ENCODE measurements at places on chromosomes 7 and 10.

DNA sequence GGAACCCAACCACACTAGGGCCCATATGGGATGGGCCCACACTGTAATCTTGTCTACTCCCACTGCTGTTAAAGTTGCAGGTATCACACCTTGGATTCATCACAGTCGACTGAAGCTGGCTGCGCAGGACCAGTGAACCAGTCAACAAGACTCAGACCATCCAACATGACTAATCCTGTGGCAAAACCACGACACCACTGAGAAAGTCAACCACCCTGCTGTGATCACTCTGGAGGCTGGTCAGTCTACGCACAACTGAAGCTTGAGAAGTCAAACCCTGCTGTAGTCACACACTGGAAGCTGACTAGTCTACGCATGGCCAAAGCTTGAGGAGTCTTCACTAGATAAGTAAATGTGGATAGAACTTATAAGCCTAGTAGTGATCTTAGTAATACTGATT lies 9.6 kb upstream of the CYREN start:
- no peak for DNase-seq

DNA sequence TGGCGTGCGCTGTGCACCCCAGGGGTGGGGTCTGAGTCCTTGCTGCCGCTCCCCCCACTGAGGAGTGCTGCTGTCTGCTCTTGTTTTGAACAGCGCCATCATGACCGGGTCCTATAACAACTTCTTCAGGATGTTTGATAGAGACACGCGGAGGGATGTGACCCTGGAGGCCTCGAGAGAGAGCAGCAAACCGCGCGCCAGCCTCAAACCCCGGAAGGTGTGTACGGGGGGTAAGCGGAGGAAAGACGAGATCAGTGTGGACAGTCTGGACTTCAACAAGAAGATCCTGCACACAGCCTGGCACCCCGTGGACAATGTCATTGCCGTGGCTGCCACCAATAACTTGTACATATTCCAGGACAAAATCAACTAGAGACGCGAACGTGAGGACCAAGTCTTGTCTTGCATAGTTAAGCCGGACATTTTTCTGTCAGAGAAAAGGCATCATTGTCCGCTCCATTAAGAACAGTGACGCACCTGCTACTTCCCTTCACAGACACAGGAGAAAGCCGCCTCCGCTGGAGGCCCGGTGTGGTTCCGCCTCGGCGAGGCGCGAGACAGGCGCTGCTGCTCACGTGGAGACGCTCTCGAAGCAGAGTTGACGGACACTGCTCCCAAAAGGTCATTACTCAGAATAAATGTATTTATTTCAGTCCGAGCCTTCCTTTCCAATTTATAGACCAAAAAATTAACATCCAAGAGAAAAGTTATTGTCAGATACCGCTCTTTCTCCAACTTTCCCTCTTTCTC lies 26.0 kb downstream of the BNIP3 start:
- no peak for DNase-seq

GRCh38 chr10:104297697-104298660 lies 29.0 kb downstream of the GSTO2 start:
- DNase-seq, result no peak

DNA sequence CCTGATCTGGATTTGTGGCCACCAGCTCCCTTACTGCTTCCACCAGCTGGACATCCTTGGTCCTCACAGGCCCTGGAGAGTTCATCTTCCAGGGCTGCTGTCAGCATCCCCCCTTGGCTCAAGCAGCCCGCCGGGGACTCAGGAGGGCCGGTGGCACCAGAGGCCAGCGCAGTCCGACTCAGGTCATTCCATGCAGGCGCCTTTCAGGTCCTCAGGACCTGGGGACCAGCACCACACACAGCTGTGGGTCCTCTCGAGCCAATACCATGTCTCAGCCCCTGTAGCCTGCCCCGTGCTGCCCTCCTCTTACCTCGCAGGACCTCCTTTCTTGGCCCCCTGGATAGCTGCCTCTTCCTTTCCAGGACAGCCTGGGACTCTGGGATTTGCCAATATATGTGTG lies 145.5 kb downstream of the BMS1 start:
- no peak for DNase-seq

- no peak for DNase-seq
Measured at GRCh38 chr10:3208481-3209406, 36.2 kb upstream of the PITRM1 start.

- no peak for DNase-seq
Measured at GRCh38 chr10:61754587-61755550, 92.1 kb downstream of the CABCOCO1 start.

GRCh38 chr7:23672033-23672432 lies 8.0 kb upstream of the FAM221A start:
- no peak for DNase-seq

DNA sequence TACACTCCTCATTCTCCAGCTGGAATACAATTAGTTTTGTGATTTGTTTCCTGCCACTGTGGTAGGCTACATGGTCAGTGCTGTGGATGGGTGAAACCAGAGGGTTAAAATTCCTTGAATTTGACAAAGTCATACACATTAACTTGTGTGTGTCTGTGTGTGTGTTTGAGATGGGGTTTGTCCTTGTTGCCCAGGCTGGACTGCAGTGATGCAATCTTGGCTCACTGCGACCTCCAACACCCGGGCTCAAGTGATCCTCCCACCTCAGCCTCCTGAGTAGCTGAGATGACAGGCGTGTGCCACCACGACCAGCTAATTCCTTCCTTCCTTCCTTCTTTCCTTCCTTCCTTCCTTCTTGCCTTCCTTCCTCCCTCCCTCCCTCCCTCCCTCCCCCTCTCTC lies 24.8 kb upstream of the GIMAP8 start:
- no peak for DNase-seq

DNA sequence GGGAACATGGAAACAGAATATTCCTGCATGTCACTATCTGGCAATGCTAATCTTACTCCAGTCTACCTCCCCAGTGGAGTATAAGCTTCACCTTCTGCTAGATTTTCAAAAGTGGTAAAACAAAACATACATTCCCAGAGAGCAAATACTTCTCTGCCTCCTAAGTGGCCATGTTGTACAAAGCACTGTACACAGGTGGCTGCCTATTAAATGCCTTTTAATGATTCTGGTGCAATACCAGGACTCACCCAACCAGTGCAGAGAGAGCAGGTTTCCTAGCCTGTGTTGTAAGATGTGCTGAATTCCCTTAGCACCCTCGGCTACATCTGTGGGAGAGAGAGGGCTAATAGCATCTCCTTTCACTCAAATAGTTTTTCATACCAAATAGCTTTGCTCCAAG lies 684.3 kb upstream of the NRP1 start:
- no peak for DNase-seq

- DNase-seq, result no peak
Measured at GRCh38 chr10:131905603-131906268, 4.9 kb downstream of the PPP2R2D start.

GRCh38 chr10:127973791-127974311 lies 66.9 kb downstream of the PTPRE start:
- DNase-seq, result no peak

- no peak for DNase-seq
Measured at GRCh38 chr10:33260403-33261149, 73.9 kb downstream of the NRP1 start.

DNA sequence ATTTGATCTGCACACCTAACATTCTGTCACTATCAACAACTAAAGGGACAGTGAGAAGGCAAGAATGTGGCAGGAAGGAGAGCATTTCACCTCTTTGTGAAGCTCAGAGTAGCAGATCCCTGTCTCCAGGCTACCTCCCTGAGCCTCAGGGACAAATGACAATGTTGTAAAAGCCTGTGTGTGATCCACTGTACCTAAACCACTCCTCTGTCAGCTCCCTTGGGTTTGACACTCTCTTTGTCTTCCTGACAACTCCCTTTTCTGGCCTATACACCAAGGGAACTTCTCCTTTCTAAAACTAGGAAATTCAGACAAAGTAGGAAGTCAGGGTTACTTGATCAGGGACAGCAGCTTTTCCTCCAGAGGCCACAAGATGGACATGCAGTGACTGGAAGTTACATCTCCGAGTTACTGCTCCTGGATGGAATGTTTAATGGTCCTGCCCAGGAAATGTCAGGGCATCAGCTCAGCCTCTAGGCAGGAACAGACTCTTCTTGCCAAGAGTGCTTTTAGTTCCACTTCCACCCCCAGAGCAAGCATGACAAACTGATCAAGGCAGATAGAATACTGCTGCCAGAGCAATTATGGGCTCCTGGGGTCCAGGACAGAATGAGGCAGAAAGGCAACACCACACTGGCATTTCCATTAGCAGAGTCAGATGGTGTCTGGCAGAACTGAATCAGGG lies 1014.5 kb upstream of the LRRTM3 start:
- DNase-seq, result no peak

DNA sequence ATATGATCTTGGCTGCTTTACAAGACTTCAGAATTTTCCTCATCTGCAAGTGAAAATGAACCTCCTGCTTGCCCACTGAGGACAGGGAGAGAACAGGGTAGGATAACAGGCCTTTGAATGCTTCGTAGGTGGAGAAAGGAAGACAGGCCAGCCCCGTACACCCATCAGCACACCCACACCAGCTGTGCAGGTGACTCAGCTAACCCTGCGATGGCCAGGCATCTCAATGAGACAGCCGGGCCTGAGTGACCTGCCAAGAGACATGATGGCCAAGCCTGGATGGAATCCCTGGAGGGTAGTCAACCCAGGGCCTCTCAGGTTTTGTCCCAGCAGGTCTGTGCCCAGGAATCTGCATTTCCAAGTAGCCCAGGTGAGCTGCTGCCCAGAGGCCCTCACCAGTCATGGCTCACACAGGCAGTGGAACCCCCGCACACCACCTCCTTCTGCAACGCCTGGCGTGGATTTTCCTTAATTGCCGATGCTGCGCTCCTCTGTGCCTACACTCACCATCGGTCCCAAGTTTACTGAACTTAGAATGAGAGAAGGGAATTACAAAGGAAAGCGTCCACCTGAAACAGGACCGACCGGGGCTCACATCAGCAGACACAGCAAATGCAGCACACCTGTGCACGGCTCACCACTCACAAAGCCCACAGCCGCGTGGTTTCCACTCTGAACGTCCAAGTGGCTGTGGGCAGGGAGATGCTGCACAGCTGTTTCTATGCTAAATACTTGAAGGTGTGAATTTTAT lies 163.7 kb downstream of the DIP2C start:
- no peak for DNase-seq

- DNase-seq, result no peak
Measured at GRCh38 chr10:7547829-7548228, 118.9 kb downstream of the ITIH5 start.

DNA sequence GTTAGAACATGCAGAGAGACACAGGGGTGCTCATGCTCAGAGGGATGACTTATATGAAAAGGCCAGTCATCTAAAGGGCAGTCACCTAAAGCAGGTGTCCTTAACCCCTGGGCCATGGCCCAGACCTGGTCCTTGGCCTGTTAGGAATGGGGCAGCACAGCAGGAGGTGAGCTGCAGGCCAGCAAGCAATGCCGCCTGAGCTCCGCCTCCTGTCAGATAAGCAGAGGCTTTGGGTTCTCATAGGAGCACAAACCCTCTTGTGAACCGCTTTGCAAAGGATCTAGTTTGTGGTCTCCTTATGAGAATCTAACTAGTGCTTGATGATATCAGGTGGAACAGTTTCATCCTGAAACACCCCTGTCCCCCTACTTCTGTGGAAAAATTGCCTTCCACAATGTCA lies 14.5 kb downstream of the ANKRD7 start:
- DNase-seq, result no peak

GRCh38 chr7:116601426-116601825 lies 70.6 kb upstream of the MET start:
- no peak for DNase-seq

DNA sequence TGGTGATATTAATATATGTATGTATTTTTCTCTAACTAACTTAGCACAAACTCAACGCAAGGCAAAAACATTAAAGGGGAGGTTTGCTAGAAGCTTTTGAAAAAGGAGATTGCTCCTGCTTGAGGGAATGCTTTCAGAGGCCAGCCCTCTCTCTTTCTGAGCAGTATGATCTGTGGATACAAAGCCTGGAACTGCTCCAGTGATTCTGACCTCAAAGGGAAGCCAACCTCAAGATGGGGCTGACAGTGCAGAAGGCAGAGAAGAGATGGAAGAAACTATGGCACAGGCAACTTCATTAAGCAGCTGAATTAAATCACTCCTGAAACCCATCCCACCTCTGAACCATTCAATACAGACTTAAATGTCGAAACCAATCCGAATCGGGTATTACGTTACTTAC lies 102.4 kb downstream of the USP6NL start:
- DNase-seq, result no peak

DNA sequence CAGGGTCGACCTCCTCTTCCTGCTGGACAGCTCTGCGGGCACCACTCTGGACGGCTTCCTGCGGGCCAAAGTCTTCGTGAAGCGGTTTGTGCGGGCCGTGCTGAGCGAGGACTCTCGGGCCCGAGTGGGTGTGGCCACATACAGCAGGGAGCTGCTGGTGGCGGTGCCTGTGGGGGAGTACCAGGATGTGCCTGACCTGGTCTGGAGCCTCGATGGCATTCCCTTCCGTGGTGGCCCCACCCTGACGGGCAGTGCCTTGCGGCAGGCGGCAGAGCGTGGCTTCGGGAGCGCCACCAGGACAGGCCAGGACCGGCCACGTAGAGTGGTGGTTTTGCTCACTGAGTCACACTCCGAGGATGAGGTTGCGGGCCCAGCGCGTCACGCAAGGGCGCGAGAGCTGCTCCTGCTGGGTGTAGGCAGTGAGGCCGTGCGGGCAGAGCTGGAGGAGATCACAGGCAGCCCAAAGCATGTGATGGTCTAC lies 46.9 kb downstream of the VWA2 start:
- DNase-seq, result no peak

GRCh38 chr7:158311791-158312190 lies 275.8 kb downstream of the PTPRN2 start:
- DNase-seq, result no peak

GRCh38 chr10:37479469-37479868 lies 354.1 kb downstream of the ANKRD30A start:
- no peak for DNase-seq

DNA sequence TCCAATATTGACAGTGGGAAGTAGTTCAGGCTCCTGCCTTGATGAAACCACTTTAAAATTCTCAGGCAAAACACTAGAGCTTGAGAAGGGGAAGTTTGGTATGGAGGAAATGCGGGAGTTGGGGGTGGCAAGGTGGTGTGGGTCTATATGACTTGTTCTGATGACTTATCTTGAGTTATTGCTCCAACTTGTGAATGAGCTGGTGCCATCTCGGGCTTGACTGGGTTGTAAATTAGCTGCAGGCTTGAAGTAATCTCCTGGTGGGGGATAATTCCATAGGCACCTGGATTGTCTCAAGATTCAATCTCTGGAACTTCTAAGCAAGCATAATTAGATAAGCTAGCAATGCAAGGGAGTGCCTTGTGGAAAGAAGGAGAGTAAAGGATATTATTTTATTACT lies 29.0 kb downstream of the MRPL32 start:
- DNase-seq, result no peak

- DNase-seq, result no peak
Measured at GRCh38 chr10:132912713-132913558, 29.4 kb downstream of the CFAP46 start.

DNA sequence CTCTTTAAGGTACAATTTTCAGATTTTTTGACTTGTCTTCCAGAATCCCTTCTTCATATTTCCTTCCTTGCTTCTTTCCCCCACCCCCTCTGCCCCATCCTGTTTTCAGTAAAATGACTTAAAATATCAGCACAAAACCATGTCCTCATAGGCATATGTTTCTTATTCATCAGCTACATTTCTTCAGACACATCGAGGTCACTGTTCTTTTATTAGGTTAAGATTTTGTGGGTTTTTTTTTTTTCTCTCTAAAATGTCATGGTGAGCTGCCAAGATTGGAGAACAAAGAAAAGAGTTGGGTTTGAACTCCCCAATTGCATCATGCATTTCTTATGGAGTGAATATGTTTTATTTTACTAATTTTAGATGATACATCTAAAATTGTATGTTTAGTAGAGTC lies 35.8 kb downstream of the LAMB4 start:
- no peak for DNase-seq

GRCh38 chr7:157584420-157584819 lies 247.6 kb downstream of the DNAJB6 start:
- no peak for DNase-seq
